ENCODE measurements at places on chromosomes 2 and 18. TPM values are rescaled to one million over a fixed set of nuclear protein-coding genes. Genes with fewer than 3 reads are reported as not detected.

- DNase-seq: no peak
Measured at GRCh38 chr2:118153433-118153832, 65.2 kb downstream of the INSIG2 start.

- peak; percentile 61 for DNase-seq
Measured at GRCh38 chr2:54559593-54560145, 103.5 kb downstream of the SPTBN1 start.

Gene SLC11A1
- 14.0 TPM for total RNA-seq

Gene NR4A2
- total RNA-seq: 1.3 TPM

Gene INO80D
- 45.6 TPM for total RNA-seq

GRCh38 chr18:35022426-35023001 is 18.7 kb upstream of the MAPRE2 start:
- DNase-seq: no peak

DNA sequence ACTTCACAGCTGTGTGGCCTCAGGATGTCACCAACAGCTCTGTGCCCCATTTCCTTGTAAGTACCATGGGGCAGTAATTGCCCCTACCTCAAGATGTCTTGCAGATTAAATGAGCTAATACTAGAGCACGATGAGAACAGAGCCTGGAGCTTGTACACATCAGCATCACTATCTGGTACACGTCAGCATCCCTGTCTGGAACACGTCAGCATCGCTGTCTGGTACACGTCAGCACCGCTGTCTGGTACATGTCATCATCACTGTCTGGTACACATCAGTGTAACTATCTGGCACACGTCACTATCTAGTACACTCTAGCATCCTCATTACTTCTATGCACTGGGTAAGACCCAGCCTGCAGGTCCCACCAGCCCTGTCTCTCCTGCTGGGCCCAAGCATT is 37.2 kb downstream of the AQP12A start:
- DNase-seq: no peak

Gene FRZB
- 15.1 TPM for total RNA-seq

Gene MLPH
- 16.5 TPM for total RNA-seq

DNA sequence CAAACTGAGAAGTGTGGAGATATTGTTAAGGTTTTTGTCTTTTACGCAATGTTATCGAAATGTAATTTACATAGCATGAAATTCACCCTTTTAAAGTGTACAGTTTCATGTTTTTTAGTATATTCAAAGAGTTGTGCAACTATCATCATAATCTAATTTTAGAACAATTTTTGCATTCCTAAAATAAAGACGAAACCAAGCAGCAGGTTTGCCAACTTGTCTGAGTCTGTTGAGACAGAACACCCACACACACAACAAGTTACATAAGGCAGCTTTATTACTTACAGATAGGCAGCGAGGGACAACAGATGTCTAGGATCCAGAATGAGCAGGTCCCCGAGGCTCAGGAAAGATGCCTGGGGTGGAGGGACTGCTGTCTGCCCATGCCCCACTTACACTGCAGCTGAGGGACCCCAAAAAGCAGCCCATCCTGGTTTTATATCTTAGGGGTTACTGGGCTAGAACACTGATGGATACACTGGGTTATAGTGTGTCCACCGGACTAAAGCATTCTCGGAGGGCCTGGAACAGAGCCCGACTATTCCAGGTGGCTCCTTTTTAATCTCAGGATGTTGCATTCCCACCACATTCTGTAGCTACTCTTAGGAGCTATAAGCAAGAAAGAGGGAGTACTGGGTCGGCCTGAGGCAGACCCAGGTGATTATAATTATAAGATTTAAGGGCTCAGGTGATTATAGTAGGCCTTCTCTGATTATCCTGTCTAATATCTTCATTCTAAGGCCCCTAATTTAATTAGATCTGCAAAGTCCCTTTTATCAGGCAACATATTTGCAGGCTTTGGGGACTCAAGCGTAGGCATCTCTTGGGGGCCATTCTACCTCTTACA is 150.2 kb upstream of the DOK6 start:
- DNase-seq: no peak

Gene NEB
- total RNA-seq: 2.2 TPM
